ENCODE measurements at places on chromosomes 6 and 20.

DNA sequence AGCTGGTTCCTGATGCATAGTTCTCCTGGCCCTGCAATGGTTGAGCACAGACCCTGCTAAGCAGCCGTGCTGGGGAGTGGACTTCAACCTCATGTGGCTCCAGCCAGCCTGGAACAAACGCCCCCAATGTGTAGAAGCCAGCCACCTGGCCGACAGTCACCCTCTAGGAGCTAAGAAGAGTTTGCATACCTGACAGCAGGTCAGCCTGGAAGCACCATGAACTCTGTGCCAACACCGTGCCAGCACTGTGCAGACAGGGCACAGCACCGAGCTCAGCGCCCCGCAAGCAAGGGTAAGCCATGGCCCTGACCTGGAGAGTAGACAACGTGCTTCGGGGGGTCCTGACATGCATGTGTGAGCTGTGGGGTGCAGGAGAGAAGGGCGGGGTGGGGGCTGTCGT is 356.3 kb downstream of the ZFAND3 start:
- no peak for DNase-seq

- no peak for DNase-seq
Observed at GRCh38 chr20:59829054-59829785, 104.2 kb downstream of the SYCP2 start.

DNA sequence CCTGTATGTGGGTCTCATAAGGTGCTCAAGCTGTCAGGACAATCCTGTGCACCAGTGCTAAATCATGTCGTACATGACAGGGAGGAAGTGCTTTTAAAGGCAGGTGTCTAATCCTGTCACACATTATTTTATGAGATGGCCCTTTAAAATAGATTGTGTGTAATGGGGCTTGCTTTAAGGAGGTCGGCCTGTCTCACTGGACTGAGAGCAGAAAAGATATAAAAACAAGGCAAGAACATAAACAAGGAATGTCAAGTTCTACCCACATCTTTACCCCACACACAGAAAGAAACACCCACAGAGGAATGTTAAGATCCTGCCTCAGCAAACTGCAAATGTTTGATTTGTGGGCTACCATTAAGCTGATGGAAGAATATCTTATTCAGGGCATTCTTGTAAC is 279.0 kb downstream of the FOXA2 start:
- DNase-seq = no peak

- DNase-seq = no peak
Observed at GRCh38 chr20:47765691-47766594, 19.3 kb downstream of the SULF2 start.

DNA sequence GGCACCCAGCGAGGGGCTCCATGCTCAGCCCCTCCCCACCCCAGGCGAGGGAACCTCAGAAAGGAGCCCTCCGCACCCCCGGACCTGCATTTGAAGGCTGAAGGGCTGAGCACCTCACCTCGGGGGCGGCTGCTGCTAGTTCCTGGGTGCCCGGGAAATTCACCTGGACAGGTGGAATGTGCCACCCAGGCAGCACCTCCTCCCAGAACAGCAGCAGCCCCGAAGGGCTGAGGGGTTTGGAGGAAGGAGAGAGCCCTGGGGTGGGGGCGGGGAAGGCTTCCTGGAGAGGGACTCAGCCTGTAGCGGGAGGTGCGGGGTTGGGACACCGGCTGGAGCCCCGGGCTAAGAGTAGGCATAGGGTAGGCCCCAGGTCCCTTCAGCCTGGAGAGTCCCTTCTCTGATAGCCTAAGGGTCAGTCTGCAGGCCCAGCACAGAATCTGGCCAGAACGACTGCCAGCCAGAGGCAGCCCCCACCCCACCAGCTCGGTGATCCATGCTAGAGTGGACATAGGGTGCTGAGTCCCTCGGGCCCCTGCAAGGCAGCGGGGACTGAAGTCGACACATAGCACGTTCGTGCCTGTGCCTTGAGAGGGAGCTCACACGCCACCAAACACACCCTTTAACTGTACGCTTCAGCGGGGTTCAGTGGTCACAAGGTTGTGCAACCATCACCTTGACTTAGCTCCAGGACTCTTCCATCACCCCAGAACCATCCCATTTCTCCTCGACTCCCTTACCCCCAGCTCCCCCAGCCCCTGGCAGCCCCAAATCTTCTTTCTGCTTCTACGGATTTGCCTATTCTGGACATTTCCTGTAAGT is 180.9 kb downstream of the TAF4 start:
- no peak for DNase-seq

GRCh38 chr20:49646126-49646525 is 67.6 kb downstream of the B4GALT5 start:
- no peak for DNase-seq

- no peak for DNase-seq
Observed at GRCh38 chr6:14240411-14241166, 123.0 kb downstream of the CD83 start.

DNA sequence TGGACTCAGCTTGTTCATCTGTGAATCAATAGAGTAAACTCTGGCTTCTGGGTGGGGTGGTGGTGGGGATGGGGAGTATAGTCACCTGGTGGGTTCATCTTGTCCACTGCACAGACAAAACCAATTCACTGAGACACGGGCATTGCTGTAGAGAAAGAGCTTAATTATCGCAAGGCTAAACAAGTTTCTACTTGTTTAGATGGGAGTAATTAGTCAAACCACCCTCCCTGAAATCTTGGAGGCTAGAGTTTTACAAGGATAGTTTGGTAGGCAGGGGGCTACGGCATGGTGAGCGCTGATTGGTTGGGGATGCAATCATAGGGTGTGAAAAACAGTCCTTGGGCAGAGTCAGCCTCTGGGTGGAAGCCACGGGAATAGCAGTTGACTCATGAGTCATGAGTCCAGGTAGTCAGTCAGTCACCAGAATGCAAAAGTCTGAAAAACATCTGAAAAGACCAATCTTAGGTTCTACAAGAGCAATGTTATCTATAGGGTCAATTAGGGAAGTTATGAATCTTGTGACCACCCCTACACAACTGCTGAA is 77.8 kb downstream of the STMND1 start:
- no peak for DNase-seq

- DNase-seq = no peak
Observed at GRCh38 chr6:26202201-26202611, 115.0 kb downstream of the HFE start.

DNA sequence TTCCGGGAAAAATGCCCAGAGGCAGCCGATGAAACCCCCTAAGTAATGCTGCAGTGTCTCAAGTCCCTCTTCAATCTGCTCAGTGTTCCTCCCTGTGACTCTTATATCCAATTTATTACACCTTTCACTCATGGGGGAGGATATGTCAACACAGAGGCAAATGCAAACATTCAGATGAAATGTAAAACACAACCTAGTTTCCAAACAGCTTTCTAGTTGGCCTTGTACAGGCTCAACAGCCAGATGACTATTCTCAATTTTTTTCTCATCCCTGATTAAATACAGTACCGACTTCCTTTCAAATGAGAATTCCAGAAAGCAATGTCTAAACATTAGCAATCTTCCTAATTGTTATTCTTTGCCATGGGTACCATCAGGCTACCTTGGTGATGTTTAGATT is 65.0 kb downstream of the BLOC1S5 start:
- DNase-seq = no peak

GRCh38 chr20:38152175-38152620 is 12.9 kb downstream of the TGM2 start:
- no peak for DNase-seq

DNA sequence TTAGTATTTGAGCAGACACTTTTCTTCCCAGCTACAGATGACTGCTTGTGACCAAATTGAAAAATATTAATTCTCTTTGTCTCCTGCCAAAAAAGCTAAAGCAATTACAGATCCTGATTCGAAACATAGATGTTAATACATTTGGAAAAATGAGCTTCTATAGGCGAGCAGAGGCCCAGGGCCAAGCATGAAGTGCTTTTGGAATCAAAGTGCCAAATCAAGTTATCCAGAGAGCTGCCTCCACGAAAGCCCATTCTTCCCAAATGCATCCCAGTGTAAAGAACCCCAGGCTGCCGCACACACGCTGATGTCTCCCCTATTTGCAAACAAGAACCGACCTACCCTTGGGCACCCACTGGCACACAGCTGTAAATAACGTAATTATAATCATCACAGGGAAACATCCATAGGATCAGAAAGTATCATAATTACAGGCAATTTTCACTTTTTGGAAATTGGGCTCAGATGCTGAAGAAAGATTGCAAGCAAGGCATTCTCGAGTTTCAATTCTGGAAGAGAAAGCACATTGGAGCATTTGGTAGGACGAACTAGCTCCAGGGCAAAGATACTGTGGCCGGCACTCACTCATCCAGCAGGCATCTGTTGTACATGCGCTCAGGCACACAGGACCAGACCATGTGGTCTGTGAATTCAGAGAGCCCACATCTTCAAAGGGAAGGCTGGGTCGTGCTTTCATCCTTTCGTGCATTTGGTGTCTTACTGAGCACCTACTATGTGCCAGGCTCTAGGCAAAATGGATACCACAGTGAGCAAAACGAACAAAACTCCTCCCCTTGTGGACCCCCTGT is 45.9 kb downstream of the BMP7 start:
- DNase-seq = no peak

- no peak for DNase-seq
Observed at GRCh38 chr6:137880746-137881521, 13.9 kb downstream of the TNFAIP3 start.
